ENCODE measurements at places on chromosomes 1 and 21. TPM values are rescaled to one million over a fixed set of nuclear protein-coding genes. Genes with fewer than 3 reads are reported as not detected.

Gene ITGB2
- total RNA-seq = 56.1 TPM

- H3K4me3 ChIP-seq = no peak overlapping the region
- no peaks in the 10 kb centered on the region for H3K36me3 ChIP-seq
- no peaks in the 10 kb centered on the region for H3K27me3 ChIP-seq
- no peaks in the 10 kb centered on the region for H3K4me1 ChIP-seq
- no peak overlapping the region for H3K27ac ChIP-seq
These were observed 23.4 kb downstream of the SPSB1 start for GRCh38 chr1:9316080-9316444.

- no peaks in the 10 kb centered on the region for H3K36me3 ChIP-seq
- H3K4me1 ChIP-seq = no peaks in the 10 kb centered on the region
- no peaks in the 10 kb centered on the region for H3K27me3 ChIP-seq
- H3K4me3 ChIP-seq = no peak overlapping the region
These were observed 35.2 kb downstream of the KANK4 start for GRCh38 chr1:62283986-62284385.

Gene TRAPPC10
- 14.4 TPM for total RNA-seq

DNA sequence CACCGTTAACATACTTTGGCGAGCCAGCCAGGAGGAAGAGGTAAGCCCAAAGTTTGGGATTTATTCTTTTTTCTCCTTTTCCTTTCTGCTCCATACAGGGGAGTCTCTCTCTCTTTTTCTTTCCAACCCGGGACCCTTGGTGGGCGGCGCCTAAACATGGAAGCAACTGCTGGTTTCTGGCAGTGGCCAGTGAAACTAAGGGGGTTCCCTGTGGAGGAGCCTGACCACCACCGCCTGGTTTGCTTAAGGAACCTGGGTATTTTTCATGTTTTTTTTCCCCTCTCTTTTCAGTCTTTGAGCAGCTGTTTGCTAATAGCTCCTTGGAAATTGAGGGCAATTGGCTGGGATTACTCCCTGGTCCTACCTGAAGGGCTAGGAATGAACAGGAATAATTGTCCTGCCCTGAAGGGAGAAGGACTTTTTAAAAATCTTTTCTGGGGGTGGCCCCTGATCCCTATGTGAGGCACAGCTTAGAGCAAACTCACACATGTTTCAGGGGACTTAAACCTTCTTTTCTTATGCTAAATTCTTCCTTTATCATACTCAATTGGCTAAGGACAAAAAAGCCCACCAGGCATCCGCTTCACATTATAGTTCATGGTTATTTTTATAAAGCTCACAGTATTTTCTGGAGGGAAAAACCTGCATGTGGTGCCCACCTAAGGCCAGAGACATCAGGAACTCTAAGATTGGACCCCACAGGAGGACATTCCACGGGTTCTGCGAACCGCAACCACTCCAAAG, 61.3 kb upstream of the PLD5 start:
- no peaks in the 10 kb centered on the region for H3K4me1 ChIP-seq
- no peak overlapping the region for H3K27ac ChIP-seq
- no peaks in the 10 kb centered on the region for H3K27me3 ChIP-seq
- no peaks in the 10 kb centered on the region for H3K36me3 ChIP-seq

DNA sequence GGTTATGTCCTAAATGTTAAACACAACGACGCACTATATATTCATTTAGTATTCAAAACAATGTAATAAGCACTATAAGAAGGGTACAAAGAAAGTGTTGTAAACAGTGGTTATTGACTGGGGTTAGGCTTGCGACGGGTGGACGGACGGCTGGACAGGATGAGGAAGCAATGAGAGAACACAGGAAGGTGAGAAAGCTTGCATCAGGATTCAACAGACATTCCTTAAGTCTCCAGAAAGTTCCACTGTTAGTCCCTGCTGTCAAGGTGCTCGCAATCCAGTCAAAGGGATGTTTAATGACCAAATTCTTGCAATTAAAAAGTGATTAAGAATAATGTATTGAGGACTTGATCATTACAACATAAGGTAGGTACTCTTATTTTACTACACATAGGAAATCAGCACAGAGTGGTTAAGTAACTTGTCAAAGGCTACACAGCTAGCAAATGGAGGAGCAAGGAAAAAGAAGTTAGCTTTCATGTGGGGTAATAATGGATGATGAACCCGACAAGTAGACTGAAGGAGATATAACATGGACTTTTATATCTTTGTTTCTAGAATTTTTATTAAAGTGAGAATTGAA, 994 bp upstream of the ACBD6 start:
- peak overlapping the region; percentile 93 for H3K27ac ChIP-seq
- no peaks in the 10 kb centered on the region for H3K27me3 ChIP-seq
- no peak for DNase-seq
- no peaks in the 10 kb centered on the region for H3K36me3 ChIP-seq
- H3K4me3 ChIP-seq = peak overlapping the region; percentile 89
- no peaks in the 10 kb centered on the region for H3K4me1 ChIP-seq

Measured in prostate gland (tissue), 2 donors.